ENCODE measurements at places on chromosomes 13 and 19.

- no peak overlapping the region for H3K27ac ChIP-seq
- H3K36me3 ChIP-seq: no peaks in the 10 kb centered on the region
- no peaks in the 10 kb centered on the region for H3K4me1 ChIP-seq
Measured at GRCh38 chr19:566844-567243, 5.6 kb upstream of the BSG start.

DNA sequence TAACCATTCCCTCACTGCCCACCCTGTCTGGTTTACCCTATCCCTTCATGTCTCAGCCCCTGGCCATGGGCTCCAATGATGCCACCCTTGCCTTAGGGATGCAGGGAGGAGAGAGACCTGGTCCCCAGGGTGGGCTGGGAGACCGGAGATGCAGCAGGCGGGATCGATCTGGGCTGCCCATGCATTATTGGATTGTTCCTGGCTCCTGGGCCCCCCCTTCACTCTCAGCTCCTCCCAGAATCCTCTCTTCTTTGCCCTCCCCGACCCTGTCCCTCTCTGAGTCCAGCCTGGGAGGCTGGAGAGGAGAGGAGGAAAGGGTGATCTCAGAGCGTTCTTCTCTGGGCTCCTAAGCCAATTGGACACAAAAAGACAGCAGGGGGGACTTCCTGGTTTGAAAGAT, 5.8 kb downstream of the KASH5 start:
- H3K4me3 ChIP-seq: no peak overlapping the region
- H3K36me3 ChIP-seq: no peaks in the 10 kb centered on the region
- no peak for DNase-seq
- peaks cover 6% of the 10 kb centered on the region for H3K4me1 ChIP-seq
- no peak overlapping the region for H3K27ac ChIP-seq
- H3K27me3 ChIP-seq: no peaks in the 10 kb centered on the region

DNA sequence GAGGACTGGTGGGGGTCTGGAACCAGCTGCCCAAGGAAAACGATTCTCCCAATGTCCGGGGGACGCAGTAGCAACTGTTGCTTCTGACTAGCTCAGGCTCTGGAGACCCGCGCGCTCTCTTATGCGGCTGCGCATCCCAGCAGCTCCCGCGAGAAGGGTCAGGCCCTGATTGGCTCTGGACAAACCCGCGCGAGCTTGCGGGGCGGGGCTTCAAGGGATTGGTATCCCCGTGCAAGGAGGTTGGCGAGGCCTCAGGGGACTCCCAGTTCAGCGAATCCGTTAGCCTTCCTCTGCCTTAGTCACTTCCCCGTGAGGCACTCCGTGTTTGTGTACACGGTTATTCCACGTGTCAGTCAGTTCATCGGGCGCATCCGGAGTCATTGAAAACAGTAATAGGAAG, 20.2 kb downstream of the SIGLECL1 start:
- H3K36me3 ChIP-seq: no peaks in the 10 kb centered on the region
- no peak for DNase-seq
- no peak overlapping the region for H3K27ac ChIP-seq
- no peaks in the 10 kb centered on the region for H3K4me1 ChIP-seq
- no peak overlapping the region for H3K4me3 ChIP-seq

GRCh38 chr13:20359335-20359734, 127.2 kb upstream of the GJB6 start:
- no peaks in the 10 kb centered on the region for H3K4me1 ChIP-seq
- no peak overlapping the region for H3K27ac ChIP-seq
- no peaks in the 10 kb centered on the region for H3K36me3 ChIP-seq
- no peak overlapping the region for H3K4me3 ChIP-seq
- no peaks in the 10 kb centered on the region for H3K27me3 ChIP-seq
- DNase-seq: no peak

DNA sequence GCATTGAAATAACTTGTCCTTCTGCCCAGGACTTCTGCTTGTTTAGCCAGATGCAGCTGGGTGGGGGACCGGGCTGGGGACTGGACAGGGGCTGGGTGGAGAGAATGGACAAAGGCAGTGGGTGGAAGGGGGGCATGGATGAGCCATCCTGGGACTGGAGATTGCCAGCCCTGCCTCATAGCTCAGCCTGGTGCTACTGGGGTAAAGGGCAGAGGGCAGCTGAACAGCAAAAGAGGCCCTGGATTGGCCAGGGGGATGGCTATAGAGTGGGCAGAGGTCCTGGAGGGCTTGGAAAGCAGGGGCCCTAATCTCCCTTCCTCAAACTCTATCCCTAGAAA, 17.7 kb upstream of the PLAUR start:
- no peak overlapping the region for H3K4me3 ChIP-seq
- H3K4me1 ChIP-seq: no peaks in the 10 kb centered on the region
- no peaks in the 10 kb centered on the region for H3K36me3 ChIP-seq
- no peak overlapping the region for H3K27ac ChIP-seq
- no peak for DNase-seq
